Stimulated activated CD4-positive, alpha-beta T cell treated with anti-CD3 and anti-CD28 coated beads, Interleukin-4, amount 100 ng/mL, for 48 hours (primary cell): ENCODE measurements at places on chromosomes 2 and 18.

GRCh38 chr2:219119422-219120043, 41.1 kb downstream of the NHEJ1 start:
- peak; percentile 60 for DNase-seq

DNA sequence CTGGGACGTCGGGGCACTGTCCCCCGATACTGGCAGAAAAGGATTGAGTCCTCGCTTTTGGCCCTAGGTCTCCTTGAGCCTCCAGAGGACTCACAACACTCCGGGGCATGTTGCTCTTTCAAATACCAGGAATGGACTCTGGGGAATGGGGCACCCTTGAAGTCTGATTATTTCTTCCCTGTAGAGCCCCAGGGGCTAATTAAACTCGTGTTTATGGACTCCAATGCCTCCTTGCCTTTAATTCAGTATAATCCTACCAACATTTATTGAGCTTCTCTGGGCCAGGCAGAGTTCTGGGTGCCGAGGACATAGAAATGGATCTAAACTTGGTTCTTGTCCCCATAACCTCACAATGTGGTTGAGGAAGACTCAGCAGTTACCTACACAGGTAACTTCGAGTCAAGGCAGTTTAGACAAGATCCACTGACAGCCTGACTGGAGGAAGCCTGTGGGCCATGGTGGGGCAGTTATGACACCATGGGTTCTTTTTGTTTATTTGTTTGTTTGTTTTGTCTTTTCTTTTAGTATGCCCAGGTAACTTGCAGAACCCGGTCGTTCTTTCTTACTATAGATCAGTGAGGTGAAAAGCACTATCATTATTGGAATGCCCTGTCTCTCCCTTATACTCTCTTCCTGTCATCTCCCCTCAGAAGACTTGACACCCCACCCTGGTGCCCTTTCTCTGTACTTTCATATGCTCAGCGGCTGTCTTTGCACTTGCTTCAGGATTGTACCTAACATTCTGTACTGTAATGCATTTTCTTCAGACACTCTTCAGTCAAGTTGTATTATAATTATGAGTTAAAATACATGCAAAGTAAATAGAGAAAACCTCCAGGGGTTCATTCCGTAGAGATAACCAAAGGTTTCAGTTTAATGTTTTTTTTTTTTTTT, 3.2 kb downstream of the CFLAR start:
- DNase-seq, result no peak

- DNase-seq, result no peak
Measured at GRCh38 chr2:7667260-7667757, 750.1 kb downstream of the RNF144A start.

GRCh38 chr2:160338901-160339685, 139.0 kb upstream of the ITGB6 start:
- no peak for DNase-seq

GRCh38 chr2:66803726-66804125, 368.8 kb downstream of the MEIS1 start:
- DNase-seq, result no peak

DNA sequence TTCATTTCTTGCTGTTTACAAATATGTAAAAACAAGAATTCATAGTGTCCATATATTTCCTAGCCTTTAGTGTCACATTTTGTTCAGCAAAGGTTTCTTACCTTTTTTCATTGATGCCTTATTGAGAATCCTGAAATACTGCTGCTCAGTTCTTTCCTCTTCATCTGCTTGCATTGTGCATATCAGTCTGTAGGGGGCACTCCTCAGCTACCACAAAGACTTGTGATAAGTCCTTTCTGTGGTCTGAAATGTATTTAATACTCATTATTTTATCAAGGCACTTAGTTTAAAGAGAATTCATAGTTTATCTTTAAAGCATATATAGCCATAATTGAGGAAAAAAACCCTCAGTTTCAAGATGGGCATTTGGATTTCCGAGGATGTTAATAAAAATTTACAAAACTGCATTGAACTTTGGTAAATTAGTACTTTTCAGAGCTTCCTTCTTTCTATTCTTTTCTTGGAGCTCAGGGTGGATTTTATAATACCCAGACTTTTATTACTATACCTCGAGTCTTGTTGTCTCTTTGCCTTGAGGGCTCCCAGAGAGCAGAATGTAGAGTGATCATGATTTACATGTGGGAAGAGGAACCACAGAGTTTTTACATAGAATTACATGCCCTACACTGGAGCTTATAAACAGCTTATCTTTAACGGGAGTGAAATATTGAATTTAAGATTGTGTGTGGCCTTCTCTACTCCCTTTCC, 570.1 kb downstream of the PLCL1 start:
- peak; percentile 14 for DNase-seq

DNA sequence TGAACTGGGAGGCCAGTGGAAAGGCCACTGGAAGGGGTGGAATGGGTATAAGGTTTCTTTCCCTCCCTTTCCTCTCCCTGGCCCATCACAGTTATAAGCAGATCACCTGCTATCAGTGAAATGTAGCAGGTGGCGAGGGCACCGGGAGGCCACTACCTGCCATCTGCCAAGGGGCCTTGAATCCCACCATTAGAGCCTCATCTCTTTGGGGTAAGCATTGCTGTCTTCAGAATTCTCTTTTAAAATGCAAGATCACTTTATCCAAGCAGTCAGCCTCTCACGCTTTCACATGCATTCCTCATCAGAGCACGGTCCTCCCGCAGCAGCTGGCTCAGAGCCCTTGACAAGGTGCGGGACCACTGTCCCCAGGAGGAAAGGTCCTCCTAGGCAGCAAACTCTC, 268.5 kb downstream of the CELF4 start:
- DNase-seq, result no peak

GRCh38 chr2:176162911-176163671, 6.0 kb downstream of the HOXD3 start:
- DNase-seq, result no peak

- DNase-seq, result peak; percentile 8
Measured at GRCh38 chr2:231297108-231297908, 98.2 kb upstream of the B3GNT7 start.

- DNase-seq, result no peak
Measured at GRCh38 chr2:43207553-43208300, 18.7 kb downstream of the ZFP36L2 start.

DNA sequence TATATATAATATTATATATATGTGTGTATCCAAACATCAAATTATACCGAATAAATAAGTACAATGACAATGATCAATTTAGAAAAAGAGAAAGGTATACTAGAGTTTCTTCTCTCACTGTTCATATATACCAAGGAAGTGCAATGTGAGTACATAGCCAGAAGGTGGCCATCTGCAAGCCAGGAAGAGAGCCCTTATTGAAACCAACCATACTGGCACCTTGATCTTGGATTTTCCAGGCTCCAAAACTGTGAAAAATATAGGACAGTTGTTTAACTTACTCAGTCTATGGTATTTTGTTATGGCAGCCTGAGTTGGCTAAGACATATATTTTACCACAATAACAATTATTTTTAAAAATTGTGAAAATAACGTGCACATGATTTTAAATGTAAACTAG, 1490.2 kb upstream of the SLC39A10 start:
- no peak for DNase-seq

DNA sequence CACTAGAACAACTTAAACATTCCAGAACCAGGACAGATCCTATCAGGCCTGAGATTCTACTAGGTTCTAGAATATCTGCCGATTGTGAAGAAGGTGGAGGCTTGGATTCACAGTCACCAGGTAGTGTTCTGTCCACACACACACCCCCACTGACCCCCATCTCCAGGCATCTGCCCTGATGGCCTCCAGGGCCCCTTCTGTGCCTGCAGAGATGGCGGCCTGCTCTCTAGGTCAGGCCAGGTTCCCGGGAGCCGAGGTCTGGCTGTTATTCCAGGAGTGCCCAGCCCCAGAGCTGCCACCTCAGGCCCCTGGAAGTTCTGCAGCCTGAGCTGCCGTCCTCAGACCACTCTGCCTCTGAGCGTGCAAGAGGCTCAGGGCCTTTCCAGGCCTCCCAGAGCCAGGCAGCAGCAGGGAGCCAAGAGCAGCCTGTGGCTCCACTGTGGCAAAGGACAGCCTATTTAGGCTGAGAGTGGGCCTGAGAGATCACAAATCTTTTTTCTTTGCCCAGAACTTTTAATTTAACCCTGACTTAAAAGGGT, 96.2 kb upstream of the ASAP2 start:
- no peak for DNase-seq

- no peak for DNase-seq
Measured at GRCh38 chr2:23697256-23698075, 229.5 kb downstream of the ATAD2B start.
